Activated T-cell treated with anti-CD3 and anti-CD28 coated beads, Interleukin-2, amount 50 U/mL, for 24 hours (primary cell): ENCODE measurements at places on chromosomes 3 and 15.

GRCh38 chr15:95247071-95247984 is 1016.0 kb downstream of the MCTP2 start:
- DNase-seq: no peak

- no peak for DNase-seq
Measured at GRCh38 chr3:73508330-73508954, 116.3 kb downstream of the PDZRN3 start.

GRCh38 chr15:77981281-77982126 is 96.0 kb downstream of the TBC1D2B start:
- DNase-seq: no peak

- DNase-seq: no peak
Measured at GRCh38 chr3:94647131-94647530, 584.3 kb downstream of the NSUN3 start.

GRCh38 chr3:129341331-129342141 is 62.9 kb downstream of the HMCES start:
- no peak for DNase-seq

DNA sequence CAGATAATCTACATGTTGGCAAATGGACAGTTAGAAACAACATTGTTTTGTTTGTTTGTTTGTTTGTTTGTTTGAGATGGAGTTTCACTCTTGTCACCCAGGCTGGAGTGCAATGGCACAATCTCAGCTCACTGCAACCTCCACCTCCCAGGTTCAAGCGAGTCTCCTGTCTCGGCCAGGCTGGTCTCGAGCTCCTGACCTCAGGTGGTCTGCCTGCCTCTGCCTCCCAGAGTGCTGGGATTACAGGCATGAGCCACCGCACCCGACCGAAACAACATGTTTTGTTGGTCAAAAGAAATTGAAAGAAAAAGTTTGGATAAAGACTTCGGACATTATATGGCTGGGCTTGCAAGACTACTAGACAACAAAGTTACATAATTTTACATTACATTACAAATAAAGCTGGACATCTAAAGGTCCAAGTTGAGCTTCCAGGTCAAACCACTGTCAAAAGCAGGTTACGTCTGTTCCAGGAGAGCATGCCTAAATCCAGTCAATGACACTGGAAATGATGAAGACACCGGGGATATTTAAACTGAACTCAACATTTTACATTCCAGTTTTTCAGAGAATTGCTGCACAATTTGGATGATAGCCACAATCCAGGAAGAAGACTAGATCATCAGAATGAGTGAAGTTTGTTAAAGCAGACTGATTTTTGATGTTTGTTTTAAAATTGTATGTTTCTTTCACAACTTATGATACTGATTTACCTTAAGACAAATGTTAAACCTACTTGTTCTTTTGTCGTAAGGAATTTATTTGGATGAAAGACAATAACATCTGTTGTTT is 18.6 kb downstream of the SERP1 start:
- no peak for DNase-seq

GRCh38 chr3:170226426-170226960 is 4.3 kb downstream of the PRKCI start:
- no peak for DNase-seq

DNA sequence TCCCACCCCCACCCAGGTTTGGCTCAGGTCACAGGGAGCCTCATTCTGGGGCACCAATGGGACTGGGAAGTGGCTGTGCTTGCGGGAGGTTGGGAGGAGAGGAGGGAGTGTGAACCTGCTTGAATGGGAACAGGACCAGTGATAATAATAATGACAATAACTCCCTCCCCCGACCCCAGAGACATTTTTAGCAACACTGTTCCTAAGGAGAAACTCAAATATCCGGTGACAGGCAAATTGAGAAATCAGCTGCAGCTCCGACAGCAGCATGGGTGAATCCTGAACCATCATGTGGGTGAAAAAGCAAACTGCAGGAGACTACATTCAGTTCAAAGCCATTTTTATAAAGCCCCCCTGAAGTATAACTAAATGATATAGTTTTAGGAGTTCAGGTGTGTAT is 11.6 kb upstream of the RPL29 start:
- no peak for DNase-seq

DNA sequence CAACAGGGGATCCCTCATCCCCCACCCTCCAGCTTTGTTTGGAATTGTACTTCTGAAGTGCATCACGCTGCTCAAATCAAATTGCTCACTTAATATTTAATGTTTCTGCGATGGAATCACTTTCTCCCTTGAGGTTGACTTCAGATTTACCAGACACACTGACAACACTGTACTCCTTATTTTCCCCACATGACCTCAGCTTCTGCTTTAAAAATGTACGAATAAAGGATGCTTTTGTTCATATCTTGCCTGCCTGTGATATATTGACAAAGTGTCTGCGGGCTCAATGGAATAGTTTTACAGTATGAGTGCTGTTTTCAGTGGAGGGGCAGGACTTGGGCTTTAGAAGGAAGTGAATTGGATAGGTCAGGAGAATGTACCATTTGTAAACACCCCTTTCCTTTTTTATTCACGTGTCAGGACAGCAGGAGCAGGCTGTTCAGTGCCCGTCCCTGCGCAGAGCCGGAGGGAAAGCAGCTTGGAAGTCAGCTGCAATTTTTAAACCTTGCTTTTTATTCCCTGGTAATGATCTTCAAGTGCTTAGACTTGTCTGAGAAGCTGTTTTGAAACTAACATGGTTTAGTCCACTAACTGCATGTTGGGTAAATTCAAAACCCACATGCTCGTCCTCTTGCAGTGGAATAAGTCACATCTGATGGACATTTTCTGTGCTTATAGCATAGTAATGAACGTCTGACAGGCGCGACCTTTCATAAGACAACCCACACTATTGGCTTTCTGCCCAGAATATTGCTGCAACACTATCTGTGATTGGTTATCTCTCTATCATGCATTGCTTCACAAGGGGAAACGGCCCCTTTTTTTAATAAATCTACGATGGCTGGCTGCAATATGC is 29.9 kb downstream of the MBNL1 start:
- peak; percentile 63 for DNase-seq

DNA sequence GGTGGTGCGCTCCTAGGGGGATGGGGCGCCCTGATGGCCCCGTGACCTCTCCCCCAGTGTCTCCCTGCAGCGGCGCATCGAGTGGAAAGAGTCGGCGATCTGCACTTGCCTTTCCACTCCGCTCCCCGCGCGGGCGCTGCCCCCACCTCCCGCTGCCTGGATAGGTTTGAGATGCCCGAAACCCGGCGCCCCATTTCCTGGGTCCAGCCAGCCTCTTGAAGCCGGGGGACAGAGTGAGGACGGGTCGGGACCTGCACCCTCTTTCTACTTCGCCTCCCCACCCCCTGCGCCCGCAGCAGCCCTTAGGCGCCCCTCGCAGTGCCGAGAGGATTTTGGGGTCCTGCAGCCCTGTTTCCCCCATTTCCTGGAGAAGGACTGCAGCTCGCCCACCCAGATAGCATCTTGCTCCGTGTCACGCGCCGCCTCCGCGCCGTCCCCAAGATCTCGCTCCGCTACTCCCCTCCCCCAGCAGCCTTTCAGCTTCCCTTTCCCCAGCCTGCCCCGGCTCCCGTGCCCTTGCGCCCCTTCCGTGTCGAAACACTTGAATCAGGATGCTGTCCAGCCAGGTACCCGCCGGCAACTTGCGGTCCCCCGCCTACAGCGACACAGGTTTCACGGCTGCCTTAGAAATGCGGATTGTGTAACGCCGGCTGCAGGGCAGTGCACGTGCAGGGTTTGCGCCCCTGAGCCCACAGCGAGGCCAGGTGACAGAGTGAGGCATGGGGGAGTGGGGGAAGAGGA is 519 bp downstream of the ABHD6 start:
- DNase-seq: peak; percentile 67

DNA sequence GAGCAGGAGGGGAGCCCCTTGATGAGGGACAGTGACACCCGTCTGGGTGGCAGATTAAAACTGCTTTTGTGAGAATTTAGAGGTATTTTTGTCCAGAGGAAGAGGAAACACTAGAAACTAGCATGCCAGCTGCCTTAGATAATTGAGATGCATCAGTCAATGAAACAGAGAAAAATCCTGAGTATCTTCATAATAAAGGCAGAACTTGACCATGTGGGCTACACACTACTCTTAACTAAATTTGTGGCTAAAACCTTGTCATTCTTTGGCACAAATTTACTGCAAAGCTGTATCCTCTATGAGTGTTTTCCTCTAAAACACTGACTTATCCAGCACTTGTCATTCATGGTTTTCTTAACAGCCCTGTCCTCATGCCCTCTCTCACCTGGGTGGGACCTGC is 259.7 kb upstream of the TPM1 start:
- DNase-seq: no peak

DNA sequence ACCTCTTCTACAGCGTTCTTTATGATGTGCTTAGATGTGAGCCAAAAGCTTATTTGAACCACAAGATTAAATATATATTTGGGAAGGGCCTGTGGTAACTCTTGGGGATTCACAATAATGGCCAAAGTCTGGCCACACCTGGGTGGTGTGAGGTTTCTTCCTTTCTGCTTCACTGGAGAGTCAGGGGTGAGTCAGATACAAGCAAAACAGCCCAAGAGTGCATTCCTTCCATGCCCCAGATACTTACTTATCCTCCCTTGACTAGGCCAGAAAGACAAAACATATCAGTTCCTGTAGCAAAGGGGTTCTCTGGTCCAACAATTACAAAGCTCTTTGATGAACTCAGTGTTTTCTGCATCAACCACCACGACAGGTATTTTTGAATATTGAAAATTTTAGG is 941 bp downstream of the ZBED2 start:
- no peak for DNase-seq

GRCh38 chr3:138438896-138439295 is 4.5 kb downstream of the ESYT3 start:
- DNase-seq: no peak

- DNase-seq: peak; percentile 81
Measured at GRCh38 chr15:42059661-42060476, 34.5 kb downstream of the PLA2G4D start.

DNA sequence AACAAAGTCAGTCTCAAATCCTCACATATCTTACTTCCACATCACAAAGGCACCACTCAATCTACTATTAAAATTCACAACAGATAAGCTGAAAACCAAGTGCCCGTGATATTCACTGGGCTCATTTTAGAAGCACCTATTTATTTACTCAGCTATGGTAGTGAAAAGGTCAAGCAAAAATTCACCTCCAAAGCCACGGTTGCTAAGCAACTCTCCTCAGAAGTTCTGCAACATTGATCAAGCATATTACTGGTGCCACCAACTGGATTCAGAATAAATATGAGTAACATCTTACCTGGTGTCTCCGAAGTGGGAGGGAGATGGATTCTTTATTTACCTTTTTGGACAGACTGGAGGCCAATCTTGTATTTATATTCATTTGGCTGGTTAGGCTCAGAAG is 714.8 kb downstream of the FHIT start:
- no peak for DNase-seq

DNA sequence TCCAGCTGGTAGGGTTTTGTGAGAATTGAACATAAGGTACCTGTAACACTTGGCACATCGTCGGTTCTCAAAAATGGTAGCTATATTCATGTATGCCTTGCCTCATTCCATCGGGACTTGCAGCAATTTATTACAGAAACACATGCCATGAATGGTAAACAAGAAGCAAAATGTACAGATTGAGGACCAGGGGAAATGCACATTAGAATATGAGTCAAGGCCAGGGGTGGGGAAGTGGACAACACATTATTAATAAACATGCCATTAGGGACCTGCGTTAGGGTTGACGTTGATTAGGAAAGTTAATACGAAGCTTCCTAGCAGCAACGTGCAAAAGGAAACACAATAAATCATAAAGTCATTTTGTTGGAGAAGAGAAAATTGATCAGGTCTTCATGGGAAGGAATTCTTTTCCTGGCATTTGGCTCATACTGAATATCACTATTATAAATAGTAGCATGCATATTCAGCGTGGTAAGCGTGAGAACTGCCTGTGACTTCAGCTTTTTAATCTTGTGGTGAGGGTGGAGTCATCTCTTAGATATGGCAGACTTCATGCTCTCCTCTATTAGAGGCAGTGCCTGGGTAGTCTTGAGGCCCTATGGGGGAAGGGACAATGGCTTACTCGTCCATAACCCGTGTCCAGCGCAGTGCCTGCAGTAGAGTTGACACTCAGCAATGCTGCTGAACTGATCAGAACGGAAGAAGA is 184.9 kb downstream of the SV2B start:
- DNase-seq: no peak

DNA sequence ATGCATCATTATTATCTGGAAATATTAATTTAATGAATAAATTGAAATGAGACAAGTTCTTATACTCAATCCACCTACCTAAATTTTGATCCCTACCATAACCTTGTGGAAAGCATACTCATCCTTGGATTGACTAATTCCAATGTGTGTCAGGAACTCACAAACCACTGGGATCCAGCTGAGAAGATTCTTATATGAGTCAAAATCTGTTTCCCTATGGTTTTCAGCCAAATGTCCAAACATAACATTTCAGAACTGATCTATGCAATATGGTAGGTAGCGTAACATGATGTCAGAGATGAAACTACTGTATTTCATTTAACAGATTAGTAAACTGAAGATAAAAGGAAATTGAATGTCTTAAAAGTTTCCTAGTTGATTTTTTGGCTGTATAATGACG is 250.0 kb downstream of the PLOD2 start:
- DNase-seq: no peak

DNA sequence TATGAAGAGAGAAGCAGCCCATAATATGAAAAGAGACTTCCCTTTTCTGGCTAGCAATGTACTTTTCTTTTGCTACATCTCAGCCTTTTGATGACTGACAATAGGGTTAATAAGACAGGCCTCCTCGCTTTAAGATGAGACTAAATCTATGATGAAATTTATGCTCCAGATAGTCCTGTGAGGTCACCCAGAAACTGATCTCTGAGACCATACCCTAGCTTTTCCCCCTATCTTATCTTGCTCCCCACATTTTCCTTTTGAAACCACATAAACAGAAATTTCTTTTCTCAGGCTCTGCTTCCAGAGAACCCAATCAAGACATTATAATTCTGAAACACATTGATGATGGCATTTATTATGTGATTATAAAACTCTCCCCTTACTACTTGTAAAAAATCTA is 168.8 kb upstream of the CADM2 start:
- DNase-seq: no peak

GRCh38 chr15:49320351-49320750 is 102.7 kb upstream of the FGF7 start:
- DNase-seq: no peak

DNA sequence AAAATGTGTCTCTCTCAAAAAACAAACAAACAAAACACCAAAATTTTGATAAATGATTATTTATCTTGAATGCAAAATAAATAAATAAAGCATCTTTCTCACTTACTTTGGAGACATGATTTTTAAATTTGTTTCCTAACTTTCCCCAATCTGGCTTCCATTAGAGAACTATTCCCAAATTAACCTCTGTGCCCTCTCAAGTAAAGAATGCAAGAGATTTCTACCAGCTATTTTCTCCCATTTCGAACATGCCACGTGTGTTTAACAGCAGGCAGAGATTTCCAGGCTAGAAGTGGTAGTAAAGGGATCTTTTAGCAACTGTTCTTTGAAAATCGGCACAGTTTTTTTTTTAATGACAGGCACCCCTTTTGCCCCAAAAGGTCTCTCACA is 269.1 kb downstream of the SHQ1 start:
- DNase-seq: no peak
